ENCODE measurements at places on chromosomes 12 and 14. TPM values are rescaled to one million over a fixed set of nuclear protein-coding genes. Genes with fewer than 3 reads are reported as not detected.

JPH4 gene
- 0.13 TPM for total RNA-seq

DUSP16 gene
- total RNA-seq, result 12.5 TPM

MIPOL1 gene
- 8.4 TPM for total RNA-seq

ZNF839 gene
- total RNA-seq, result 7.8 TPM

HOXC4 gene
- not detected for total RNA-seq

GRCh38 chr12:32292151-32292550 is 107.2 kb upstream of the FGD4 start:
- no peak for DNase-seq

- no peak for DNase-seq
These were observed 117.3 kb upstream of the COCH start for GRCh38 chr14:30757082-30757481.

DNA sequence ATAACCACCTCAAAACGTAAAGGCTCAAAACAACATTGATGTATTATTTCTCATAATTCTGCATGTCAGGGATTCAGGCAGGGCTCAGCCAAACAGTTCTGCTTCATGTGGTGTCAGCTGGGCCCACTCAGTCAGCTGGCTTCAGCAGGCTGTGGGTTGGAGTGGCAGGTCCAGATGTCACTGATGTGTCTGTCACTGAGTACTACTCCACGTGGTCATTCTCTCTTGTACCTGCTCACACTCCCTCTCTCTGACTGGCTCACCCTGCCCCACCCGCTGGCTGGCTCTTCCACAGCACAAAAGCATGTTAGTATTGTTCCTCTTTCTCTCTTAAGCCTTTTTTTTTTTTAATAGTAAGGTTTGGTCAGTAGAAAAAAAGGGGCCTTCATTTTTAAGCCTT is 182.4 kb downstream of the DICER1 start:
- no peak for DNase-seq

GRCh38 chr12:42346403-42347002 is 20.5 kb downstream of the PPHLN1 start:
- no peak for DNase-seq

GRCh38 chr12:14211947-14212387 is 153.5 kb upstream of the ATF7IP start:
- DNase-seq, result no peak

DNA sequence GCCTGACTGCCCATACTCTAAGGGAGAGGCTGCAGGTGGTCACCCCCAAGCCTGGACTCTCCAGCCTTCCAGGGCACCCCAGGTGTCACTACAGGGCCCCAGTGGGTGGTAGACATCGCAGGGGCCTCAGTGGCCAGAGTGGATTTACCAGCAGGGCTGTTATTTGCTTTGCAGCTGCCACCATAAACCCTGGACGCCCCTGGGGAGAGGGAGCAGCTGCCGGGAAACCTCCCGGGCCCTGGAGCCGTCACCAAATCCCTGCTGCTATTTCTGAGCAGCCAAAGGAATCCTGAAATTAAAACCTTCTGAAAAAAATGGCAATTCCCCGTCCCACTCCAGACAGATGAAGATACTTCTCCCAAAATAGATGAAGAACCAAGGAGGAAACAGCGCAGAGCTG is 13.9 kb downstream of the TMEM119 start:
- DNase-seq, result no peak

- no peak for DNase-seq
These were observed 21.5 kb upstream of the ANO2 start for GRCh38 chr12:5966486-5967095.

- no peak for DNase-seq
These were observed 19.8 kb upstream of the SERPINA4 start for GRCh38 chr14:94541234-94541975.

All from Right ventricle myocardium superior (tissue), 1 donor.